ENCODE measurements at places on chromosomes 6 and 20. TPM values are rescaled to one million over a fixed set of nuclear protein-coding genes. Genes with fewer than 3 reads are reported as not detected.
A peak's percentile ranks its signal among the peaks of the same experiment; 100 is the strongest.

Gene POU3F2
- not detected for total RNA-seq

Gene DEFB118
- total RNA-seq: not detected

Gene GSTA3
- not detected for total RNA-seq

Gene PRDM13
- total RNA-seq: not detected

Gene ANKRD6
- total RNA-seq: 22.4 TPM

DNA sequence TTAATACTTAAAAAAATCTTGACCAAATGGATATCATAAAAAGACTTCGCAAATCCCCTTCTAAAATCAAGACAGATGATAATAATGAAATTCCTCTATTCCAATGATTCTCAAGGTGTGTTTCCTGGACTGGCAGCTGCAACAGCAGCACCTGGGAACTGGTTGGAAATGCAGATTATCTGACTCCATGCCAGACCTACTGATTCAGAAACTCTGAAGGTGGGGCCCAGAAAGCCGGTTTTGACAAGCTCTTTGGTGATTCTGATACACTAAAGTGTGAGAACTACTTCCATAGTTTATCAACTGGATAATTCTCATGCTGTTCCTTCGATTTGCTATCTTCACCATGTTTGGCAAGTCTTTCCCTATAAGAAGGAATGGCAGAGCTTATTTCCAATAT is 252.1 kb downstream of the COL12A1 start:
- DNase-seq: no peak
- peaks cover 2% of the 10 kb centered on the region for H3K4me1 ChIP-seq
- peaks cover 13% of the 10 kb centered on the region for H3K36me3 ChIP-seq
- H3K4me3 ChIP-seq: no peak overlapping the region

DNA sequence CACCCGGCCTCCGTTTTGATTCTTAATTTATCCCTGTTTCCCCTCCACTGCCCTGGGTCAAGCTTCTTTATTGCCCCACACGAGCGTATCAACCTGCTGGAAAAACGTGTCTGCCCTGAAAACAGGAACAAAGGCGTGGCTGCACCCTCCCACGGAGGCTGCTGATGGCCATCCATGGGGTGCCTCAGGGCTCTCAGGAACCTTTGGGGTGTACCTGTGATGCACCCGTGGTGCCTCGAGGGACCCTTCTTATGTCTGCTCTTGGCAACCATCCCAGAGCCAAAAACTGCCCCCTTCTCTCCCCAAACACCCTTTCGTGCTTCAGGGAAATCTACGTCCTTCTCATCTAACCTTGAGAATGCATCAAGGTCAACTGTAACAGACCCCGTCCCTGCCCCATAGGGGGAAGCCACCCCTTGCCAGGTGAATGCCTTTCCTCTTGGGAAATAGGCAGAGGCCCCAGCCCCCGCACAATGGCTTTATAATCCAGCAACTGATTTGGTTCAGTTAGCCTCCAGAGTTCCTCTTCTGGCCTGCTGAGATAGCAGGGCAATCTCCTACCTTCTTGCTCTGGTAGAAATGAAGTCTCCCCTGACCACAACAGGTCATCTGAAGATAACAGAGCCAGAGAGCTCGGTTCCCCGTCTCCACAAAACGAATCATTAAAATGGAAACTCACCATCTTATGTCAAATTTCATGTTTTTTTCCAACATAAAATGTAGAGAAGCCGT is 29.4 kb downstream of the PSMG4 start:
- H3K27me3 ChIP-seq: no peaks in the 10 kb centered on the region
- no peak overlapping the region for H3K27ac ChIP-seq
- peak; percentile 56 for DNase-seq
- peaks cover 21% of the 10 kb centered on the region for H3K36me3 ChIP-seq
- no peak overlapping the region for H3K4me3 ChIP-seq

- H3K27me3 ChIP-seq: peaks cover 3% of the 10 kb centered on the region
- H3K36me3 ChIP-seq: no peaks in the 10 kb centered on the region
- peaks cover 12% of the 10 kb centered on the region for H3K4me1 ChIP-seq
- H3K4me3 ChIP-seq: no peak overlapping the region
- no peak overlapping the region for H3K27ac ChIP-seq
- DNase-seq: no peak
Measured at GRCh38 chr6:106066989-106067388, 19.1 kb upstream of the PRDM1 start.

- no peak overlapping the region for H3K4me3 ChIP-seq
- DNase-seq: no peak
- H3K27ac ChIP-seq: no peak overlapping the region
- H3K27me3 ChIP-seq: no peaks in the 10 kb centered on the region
- peaks cover 14% of the 10 kb centered on the region for H3K36me3 ChIP-seq
Measured at GRCh38 chr6:118495485-118496280, 52.4 kb upstream of the PLN start.

GRCh38 chr6:13662651-13663334 is 47.7 kb downstream of the NOL7 start:
- no peaks in the 10 kb centered on the region for H3K27me3 ChIP-seq
- H3K4me1 ChIP-seq: peaks cover 79% of the 10 kb centered on the region
- no peak overlapping the region for H3K4me3 ChIP-seq

DNA sequence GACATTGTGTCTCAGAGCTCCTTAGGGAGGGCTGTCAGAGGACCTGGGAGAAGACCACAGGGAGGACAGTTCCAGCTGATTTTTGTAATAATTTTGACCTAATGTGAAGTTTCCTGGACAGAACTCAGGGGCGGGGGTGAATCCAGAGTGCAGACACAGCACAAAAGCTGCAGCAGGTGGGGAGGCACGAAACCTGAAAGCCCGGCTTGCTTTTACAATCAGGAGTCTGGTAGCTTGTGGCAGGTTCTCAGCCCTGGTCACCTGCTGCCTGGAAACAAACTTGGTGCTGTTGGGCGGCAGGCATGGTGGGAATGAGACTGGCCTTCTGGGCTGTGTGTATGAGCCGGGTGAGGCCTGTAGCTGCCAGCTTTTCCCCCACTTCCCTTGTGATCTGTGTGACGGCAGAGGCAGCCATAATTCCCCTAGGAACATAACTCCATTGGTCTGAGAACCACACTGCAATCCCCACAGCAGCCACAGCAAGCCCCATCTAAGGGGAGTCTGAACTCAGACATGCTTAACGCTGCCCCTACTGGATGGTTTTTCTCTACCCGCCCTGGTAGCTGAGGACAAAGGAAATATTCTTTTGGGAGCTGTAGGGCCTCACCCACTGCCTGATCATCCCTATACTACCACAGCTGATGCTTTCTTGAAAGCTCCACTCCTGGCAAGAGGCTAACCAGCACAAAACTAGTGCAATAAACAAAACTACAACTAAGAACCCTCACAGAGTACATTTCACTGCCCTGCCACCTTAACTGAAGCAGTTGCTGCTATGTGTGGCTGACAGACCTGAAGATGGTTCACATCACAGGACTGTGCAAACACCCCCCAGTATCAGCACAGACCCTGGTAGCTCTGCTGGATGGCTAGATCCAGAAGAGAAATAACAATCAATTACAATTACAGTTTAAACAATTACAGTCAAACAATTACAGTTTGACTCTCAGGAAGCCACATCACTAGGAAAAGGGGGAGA is 1055.1 kb upstream of the GJE1 start:
- H3K27me3 ChIP-seq: no peaks in the 10 kb centered on the region
- no peaks in the 10 kb centered on the region for H3K4me1 ChIP-seq
- H3K36me3 ChIP-seq: peaks cover 2% of the 10 kb centered on the region
- no peak overlapping the region for H3K4me3 ChIP-seq
- H3K27ac ChIP-seq: no peak overlapping the region

DNA sequence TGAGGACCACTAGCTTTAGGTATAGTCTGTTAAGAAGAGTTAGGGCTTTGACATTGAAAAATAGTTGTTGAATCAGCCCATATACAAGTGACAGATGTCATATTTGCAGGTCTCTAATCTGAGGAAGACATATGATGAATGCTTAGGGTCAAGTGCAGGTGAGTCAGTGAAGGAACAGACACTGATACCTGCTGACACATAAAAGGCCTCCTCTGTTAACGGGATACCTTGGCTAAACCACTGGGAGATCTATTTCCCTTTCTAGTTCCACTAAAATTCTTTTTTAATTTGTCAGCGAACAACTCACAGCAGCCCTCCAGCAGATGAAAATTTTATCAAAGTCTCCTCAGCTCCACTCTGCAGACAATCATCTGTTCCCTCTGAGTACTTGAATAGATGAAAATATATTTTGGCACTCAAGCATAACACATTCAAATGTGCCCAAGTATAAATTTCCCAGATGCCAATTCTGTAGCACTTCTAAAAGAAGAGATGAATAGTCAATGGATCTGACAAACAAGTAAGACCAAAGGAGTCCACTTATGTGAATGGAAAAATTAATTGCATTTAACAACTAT is 154.0 kb downstream of the KIF16B start:
- H3K27me3 ChIP-seq: no peaks in the 10 kb centered on the region
- H3K4me1 ChIP-seq: no peaks in the 10 kb centered on the region
- no peak overlapping the region for H3K4me3 ChIP-seq
- peaks cover 22% of the 10 kb centered on the region for H3K36me3 ChIP-seq
- no peak overlapping the region for H3K27ac ChIP-seq
- no peak for DNase-seq
